ENCODE measurements at places on chromosomes 3 and 15. TPM values are rescaled to one million over a fixed set of nuclear protein-coding genes. Genes with fewer than 3 reads are reported as not detected.

The TERC gene
- 207 TPM for total RNA-seq

The SHC4 gene
- total RNA-seq, result under 0.01 TPM

The JMJD7 gene
- total RNA-seq, result 4.9 TPM

The IL17RB gene
- 11.8 TPM for total RNA-seq

The RHO gene
- total RNA-seq, result not detected

The CSNK1G1 gene
- total RNA-seq, result 9.1 TPM

The PLSCR2 gene
- total RNA-seq, result 0.25 TPM

The UROC1 gene
- 5.9 TPM for total RNA-seq

The CD86 gene
- 4.0 TPM for total RNA-seq

Measured in liver (tissue), 10 donors.